ENCODE measurements at places on chromosomes 6 and 20.
A peak's percentile ranks its signal among the peaks of the same experiment; 100 is the strongest.

DNA sequence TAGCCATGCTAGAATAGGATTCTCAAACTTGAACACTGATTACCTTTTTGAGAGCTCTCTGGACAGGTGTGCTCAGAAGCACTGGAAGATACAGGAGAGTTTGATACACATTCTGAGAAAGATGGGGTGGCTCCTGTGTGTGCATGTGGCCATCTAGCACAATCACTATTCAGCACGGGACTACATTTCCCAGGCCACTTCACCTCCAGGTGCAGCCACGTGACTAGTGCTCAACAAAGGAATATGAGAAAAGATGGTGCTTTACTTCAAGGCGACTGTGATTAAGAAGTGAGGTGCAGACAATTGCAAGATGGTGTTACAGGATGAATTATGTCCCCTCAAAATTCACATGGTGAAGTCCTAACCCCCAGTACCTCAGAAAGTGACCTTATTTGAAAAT lies 103.8 kb downstream of the BACH2 start:
- DNase-seq = no peak

GRCh38 chr6:83378621-83379388 lies 52.0 kb downstream of the ME1 start:
- DNase-seq = no peak

DNA sequence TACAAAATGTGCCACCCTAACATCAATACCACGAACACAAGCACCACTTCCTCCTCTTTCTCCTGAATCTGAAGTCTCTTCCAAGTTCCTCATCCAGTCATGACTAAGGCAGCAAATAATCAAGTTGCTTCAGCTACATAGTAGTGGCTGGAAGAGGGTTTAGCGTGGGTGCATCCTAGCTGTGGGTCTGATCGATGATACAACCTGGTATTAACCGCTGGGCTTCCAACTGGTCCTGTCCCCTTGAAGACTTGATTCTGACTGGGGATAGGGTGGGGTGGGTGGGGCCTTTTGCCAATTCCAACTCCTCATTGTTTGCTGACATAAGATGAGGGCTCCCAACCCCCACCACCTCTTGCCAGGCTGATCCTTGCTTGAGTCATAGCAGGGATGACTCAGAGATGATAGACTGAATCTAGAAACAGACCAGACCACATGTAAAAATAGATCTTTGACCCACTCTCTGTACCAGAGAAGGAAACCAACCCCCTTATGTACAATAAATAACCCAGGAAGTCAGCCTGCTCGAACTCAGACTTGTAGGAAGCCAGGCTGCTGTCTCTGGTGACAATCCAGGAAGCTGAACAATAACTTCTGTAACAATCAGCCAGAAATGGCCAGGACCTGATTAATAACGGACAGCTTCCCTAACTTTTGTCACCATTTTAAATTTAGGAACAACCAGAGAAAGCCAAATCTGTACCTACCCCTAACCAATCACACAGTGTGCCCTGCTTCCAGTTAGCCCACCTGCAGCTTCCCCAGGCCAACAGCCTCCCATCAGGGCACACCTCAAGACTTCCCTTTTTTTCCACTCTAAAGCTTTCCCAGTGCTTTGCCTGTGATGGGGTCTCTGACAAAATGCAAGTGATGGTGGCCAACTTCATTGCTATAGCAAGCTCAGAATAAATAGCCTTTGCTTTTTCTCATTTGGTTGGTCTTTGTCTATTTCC lies 68.9 kb upstream of the FAM184A start:
- DNase-seq = peak; percentile 91

- no peak for DNase-seq
Measured at GRCh38 chr20:40335437-40335836, 353.6 kb downstream of the MAFB start.

- DNase-seq = no peak
Measured at GRCh38 chr6:99779631-99780555, 173.3 kb downstream of the PRDM13 start.

GRCh38 chr6:131931063-131931750 lies 20.0 kb downstream of the CCN2 start:
- no peak for DNase-seq

DNA sequence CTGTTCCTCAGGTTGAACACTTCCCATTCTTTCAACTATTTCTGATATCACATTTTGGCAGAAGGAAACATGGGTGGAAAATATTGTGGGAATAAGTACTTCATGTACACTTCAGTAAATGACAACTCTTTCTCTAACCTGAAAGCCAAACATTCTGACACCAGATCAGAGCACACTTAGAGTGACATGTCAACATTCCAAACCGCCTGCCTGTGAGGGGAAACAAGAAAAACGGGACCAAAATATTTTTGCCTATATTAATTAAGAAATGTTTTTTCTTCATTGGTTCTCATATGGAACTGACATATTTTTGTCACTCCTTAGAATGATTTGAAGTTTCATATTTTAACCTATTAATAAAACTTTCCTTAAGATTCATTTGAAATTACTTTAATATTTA lies 483.1 kb downstream of the MAFB start:
- DNase-seq = no peak
